GM23248 (cell line): ENCODE measurements at places on chromosomes 11 and 22.
A peak's percentile ranks its signal among the peaks of the same experiment; 100 is the strongest.

GRCh38 chr22:27512283-27512761, 289.2 kb downstream of the MN1 start:
- DNase-seq = peak; percentile 94

DNA sequence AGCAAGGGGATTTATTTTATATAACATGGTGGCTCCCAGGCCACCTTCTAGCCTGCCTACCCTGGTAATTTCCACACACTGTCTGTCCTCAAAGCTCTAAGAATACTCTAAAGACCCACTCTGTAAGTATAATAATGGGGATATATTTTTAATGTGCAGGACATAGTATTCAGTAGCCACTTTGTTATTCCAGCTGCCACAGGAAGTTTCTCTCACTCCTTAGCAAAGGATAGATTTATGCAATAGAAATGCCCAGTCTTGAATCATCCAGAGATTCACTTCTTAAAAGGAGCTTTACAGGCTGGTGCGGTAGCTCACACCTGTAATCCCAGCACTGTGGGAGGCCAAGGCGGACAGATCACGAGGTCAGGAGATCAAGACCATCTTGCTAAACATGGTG, 68.4 kb upstream of the LDLRAD3 start:
- no peak for DNase-seq

GRCh38 chr11:43135966-43136534, 175.7 kb upstream of the API5 start:
- no peak for DNase-seq

DNA sequence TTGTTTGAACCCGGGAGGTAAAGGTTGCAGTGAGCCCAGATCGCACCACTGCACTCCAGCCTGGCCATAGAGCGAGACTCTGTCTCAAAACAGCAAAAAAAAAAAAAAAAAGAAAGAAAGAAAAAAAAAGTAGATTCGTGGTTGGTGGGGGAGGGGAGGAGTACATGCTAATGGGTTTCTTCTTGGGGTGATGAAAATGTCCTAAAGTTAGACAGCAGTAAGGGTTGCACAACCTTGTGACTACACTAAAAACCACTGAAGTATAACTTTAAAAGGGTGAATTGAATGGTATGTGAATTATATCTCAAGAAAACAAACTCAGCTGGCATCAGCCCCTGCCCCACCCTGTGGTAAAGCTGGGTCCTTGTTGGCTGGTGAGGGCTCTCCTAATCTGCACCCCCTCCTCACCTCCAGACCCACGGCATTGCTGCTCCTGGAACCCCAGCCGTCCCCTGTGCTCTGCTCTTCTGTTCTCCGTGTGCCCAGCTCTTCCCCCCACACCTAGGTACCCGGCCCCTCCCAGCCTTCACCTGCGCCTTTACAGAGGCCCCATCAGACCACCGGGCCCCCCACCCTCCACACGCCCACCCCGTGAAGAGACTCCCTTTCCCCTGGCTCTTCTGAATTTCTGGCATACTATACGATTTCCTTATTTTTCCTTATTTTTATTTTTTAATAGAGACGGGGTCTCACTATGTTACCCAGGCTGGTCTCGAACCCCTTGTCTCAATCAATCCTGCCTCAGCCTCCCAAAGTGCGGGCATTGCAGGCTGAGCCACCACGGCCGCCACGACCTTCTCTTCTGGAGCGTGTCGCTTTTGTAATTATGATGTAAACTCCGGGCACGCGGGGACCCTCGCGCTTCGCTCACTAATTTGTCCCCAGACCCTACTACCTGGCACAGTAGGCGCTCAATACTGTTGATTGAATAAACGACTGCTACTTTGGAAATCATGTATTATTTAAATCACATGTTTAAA, 924 bp upstream of the FADD start:
- peak; percentile 53 for DNase-seq

- no peak for DNase-seq
These were observed 12.0 kb upstream of the ZNF143 start for GRCh38 chr11:9448576-9449352.

DNA sequence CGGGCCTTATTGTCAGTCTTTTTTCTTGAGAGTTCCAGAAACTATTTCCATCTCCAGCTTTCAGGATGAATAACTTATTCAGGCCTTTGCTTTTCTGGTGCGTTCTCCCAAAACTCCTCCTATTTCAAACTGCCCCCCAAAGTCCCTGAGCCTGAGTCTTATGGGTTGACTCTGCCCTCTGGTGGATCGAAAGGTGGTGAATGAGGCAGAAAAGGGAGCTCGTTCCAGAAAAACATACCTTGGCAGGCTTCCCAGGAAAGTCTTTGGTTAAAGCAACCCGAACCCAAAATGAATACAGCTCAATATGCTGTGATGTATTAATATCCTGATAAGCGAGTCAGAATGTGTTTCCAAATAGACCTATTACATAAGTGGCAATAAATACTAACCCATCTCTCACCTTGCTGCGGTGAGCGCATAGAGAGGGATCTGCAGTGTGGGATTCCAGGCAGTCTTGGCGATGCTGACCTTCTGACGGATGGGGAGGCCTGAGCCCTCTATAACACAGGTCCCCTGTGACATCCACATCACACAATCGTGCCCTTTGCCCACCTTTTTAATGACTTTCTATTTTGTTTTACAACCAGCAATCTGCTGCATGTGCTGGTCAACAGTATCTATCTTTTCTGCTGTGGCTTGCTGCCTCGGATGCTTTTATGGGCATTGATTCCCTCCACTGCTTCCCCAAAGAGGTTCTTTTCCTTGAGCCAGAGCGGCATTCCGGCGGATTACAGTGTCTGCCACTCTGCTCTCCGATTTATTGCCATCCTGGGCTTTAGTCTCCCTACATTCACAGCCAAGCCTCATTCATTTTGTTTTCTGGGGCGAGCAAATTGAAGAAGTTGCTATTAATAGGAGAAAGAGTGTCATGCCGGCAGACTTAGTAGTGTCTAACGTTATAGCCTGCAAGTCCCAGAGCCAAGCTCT, 756.8 kb downstream of the NTM start:
- DNase-seq = peak; percentile 94

GRCh38 chr11:90717522-90717921, 494.7 kb upstream of the CHORDC1 start:
- DNase-seq = no peak

- DNase-seq = peak; percentile 46
These were observed 59.9 kb downstream of the EIF3M start for GRCh38 chr11:32643526-32643925.

DNA sequence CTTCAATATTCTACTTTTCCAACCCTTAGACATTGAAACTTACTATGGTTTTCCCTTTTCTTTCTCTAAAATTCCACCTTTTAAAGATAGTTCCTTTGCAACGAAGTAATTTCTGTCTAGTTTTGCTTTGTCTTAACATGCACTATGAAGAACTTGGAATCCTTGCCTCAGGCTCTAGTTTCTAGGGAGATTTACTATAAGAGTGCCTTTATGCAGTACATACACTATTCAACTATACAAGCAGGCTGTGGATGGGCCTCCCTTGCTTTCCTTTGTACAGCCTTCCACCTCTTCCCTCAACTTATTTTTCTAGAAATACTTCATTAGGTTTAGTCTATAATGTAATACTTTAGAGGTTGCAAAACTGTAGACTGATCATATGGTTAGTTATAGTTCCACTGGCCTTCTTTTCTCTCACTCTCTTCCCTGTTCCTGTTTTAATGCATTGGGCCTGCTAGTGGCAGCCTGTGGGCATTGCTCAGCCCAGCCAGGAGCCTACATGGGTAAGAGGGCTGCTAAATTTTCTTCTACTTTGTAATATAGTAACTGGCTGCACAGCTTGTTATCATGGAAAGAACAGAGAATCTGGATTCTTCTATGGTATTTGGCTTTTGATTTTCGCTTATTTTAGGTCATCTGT, 100.2 kb downstream of the C11orf87 start:
- DNase-seq = no peak

DNA sequence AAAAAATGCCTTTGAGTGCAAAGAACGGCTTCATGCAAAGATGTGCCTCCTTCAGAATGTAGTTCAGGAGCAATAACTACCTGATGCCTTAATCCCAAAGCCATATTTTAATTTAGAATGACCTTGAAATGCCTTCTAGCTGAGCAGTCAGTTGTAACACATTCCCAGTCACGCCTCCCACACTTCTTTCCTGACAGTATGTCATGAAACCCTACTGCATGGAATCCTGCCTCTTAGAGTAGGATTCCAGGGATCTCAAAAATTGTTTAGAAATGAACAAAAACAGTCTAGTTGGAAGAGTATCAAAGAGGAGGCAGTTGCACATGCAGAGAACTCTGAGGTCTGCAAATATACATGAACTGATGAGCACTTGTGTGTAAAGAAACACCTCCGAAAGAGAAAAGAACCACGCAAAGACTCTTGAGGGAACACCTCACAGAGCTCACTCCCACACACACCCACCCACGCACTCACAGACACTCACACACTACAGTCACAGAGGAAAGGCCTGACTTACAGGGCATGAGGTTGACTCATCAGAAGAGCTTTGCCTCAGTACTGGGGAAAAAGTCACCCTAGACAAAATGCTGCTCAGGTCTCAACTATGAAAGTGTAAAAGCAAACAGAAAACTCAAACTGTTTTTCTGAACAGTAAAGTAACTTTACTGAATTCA, 77.4 kb downstream of the GGTLC2 start:
- DNase-seq = peak; percentile 87

DNA sequence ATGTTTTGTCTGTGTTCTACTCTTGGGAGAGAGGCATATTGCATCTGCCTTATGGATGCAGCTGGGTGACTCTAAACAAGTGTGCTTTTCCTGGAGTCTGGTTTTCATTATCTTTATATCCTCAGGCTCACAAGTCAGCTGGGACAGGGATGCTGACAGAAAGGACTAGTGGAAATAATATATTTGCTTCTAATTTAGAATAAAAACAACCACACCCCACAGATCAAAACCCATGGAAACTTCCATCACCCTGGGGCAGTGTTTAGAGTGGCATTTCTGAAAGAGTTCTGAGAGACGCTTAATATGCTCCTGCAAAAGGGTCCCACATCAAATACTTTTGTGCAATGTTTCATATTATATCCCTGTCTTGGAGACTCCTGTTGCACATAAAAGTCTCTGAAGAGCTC, 20.8 kb downstream of the KCNE3 start:
- no peak for DNase-seq

GRCh38 chr22:36369004-36369921, 18.5 kb downstream of the MYH9 start:
- peak; percentile 39 for DNase-seq

DNA sequence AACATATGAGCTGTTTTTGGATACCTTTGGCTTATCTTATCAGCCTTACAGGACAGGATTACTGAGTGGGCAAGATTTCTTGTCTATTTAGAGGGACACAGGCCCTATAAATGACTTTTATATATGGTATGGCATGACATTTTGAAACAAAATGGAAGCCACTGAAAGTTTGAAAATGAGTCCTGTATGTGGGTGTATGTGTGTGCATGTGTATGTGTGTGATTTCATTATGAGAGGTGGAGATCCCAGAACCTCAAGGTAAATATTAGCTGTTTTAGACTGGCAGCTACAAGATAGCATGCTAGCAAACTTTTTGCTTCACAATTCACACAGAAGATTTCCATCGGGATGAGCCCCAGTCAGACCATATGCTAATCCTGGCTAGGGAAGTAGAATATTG, 970.5 kb upstream of the CCDC90B start:
- no peak for DNase-seq

- DNase-seq = peak; percentile 75
These were observed 148.2 kb upstream of the SNX19 start for GRCh38 chr11:131064373-131064991.

- DNase-seq = peak; percentile 20
These were observed 53.8 kb upstream of the DRD2 start for GRCh38 chr11:113528982-113529381.

DNA sequence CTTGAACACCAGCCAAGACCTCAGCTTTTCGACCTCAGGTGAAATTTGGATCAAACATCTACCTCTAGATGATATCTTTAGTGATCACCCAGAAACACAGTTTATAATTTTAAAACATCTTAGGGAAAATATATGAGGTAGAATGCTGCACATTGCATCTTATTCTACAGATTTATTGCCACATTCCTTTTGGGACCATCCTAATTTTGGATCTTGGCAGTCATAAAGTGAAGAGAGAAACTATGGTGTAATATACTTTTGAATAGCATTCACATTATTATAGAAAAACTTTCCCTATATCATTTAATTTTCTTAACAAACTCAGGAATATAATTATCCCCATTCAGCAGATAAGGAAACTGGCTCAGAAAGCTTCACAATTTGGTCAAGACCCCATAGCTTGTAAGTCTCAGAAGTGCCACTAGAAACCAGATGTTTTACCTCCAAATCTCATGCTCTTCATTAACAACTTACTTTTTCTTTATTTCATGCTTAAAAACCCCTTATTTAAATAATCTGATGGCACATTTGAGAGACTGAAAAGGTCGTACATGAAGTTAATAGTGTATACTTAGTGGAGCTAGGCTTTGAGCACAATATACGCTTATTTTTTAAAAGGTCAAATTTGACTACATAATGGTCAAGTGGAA, 199.2 kb upstream of the CTSC start:
- no peak for DNase-seq
